Activated CD8-positive, alpha-beta T cell treated with anti-CD3 and anti-CD28 coated beads for 36 hours (primary cell): ENCODE measurements at places on chromosomes 13 and 19. TPM values are rescaled to one million over a fixed set of nuclear protein-coding genes. Genes with fewer than 3 reads are reported as not detected.

- DNase-seq: no peak
These were observed 378.5 kb downstream of the ENOX1 start for GRCh38 chr13:43408274-43408673.

DNA sequence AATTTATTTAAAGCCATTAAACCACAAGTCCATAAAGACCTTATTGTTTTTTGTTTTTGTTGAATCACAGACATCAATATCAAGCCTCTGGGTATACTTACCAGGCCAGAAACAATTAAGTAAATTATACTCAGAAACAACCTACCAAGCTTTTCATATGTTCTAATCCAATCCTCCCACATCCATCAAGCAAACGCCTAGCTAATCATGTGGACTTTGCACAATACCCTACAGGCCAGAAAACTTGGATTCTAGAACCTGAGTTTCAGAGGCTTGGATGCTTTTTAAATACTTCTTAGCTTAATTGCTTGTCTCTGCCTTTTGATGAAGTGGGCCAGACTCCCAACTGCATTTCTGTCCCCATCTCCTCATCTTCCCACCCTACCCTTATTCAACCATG, 39.9 kb downstream of the TGDS start:
- DNase-seq: no peak

DNA sequence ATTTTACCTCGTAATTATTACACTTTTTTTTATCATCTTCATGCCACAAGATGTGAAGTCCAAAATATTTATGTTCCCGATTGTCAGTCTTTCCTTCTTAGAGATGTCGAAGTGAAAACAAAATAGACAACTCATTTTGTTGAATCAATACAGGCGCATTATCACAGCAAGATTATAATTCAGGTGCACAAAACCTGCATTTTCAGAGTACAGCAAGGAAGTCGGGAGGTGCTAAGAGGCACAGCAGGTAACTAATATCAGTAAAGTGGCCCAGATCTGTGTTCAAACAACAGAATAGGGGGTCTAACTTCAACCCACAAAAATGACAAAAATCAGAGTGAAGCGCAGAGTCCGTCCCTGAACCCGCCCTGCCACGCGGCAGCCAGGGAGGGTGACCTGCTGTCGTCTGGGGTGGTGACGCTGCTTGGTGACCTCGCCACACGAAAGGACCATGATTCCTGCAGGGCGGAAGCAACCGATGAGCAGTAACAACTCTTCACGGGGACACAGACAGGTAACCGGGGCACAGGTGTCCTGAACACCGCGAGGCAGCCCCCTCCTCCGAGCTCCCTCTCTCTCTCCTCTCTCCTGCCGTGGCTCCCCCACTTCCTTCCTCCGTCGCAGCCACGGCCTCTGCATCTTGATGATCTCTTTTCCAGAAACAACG, 50.9 kb upstream of the SPACA7 start:
- DNase-seq: no peak

GRCh38 chr13:30440910-30441703, 18.8 kb downstream of the UBE2L5 start:
- no peak for DNase-seq

GRCh38 chr13:47033216-47033615, 136.4 kb upstream of the HTR2A start:
- no peak for DNase-seq

DNA sequence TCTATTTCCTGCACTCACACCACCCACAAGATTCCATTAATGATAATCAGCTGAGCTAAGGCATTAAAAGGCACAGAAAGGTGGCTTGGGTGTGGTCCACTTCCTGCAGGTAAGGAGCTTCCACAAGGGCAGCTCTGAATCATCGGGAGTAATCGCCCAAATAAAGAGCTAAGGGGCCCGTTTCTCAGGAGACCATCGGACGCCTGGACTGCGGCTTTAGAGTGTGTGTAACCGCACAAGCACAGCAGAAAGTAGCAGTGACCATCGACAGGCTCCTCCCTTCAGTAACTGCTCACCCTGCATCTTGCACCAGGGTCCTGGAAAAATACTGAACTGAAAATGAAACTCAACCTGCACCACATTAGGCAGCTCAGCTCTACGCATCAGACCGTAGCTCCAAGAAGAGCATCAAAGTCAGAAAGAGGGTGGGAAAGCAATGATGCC, 6.0 kb downstream of the STK24 start:
- peak; percentile 67 for DNase-seq

DNA sequence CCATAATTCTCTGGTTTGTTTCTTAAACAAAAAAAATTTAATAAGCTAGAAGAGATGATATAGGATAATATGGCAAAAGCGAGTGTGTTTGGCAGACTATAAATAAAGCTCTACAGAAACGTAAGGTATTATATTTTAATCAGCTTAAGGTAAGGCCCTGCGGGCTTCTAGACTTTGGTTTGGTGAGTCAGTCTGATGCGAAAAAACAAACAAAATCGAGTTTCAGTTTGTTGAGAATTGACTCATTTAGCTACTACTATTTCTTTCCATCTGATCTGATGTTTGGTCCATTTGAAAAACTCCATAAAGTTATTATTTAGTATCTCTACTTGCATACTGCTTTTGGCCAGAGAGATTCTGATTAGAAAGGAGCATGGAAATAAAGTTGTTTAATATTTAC, 138.0 kb downstream of the MIPEP start:
- DNase-seq: no peak

GRCh38 chr13:76012091-76012721, 376.1 kb downstream of the LMO7 start:
- no peak for DNase-seq

GRCh38 chr13:58594747-58595600, 963.4 kb downstream of the PCDH17 start:
- DNase-seq: no peak

RBM26 gene
- 57.6 TPM for total RNA-seq

ATP4B gene
- total RNA-seq: not detected

MATK gene
- 37.6 TPM for total RNA-seq

YJEFN3 gene
- total RNA-seq: 8.1 TPM
